ENCODE measurements at places on chromosomes 5 and 9. TPM values are rescaled to one million over a fixed set of nuclear protein-coding genes. Genes with fewer than 3 reads are reported as not detected.

DNA sequence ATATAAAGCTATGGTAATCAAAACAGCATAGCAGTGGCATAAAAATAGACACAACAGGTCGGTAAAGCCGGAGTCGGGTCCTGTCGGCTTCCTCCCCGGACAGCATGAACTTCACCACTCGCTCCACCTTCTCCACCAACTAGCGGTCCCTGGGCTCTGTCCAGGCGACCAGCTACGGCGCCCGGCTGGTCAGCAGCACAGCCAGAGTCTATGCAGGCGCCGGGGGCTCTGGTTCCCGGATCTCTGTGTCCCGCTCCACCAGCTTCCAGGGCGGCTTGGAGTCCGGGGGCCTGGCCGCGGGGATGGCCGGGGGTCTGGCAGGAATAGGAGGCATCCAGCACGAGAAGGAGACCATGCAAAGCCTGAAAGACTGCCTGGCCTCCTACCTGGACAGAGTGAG, 124.0 kb downstream of the CSNK1G3 start:
- H3K36me3 ChIP-seq: no peaks in the 10 kb centered on the region
- no peak overlapping the region for H3K4me3 ChIP-seq
- no peak for DNase-seq
- H3K4me1 ChIP-seq: no peaks in the 10 kb centered on the region
- peaks cover 2% of the 10 kb centered on the region for H3K27me3 ChIP-seq
- no peak overlapping the region for H3K27ac ChIP-seq

CFAP90 gene
- not detected for total RNA-seq

DND1 gene
- 1.1 TPM for total RNA-seq

GRCh38 chr5:131945551-131946168, at the start of gene MEIKIN:
TSS of gene MEIKIN (minus strand) at chr5:131945663. CDS start at chr5:131945505, 158 bp downstream.
- no peak for DNase-seq
- H3K4me1 ChIP-seq: no peaks in the 10 kb centered on the region

DNA sequence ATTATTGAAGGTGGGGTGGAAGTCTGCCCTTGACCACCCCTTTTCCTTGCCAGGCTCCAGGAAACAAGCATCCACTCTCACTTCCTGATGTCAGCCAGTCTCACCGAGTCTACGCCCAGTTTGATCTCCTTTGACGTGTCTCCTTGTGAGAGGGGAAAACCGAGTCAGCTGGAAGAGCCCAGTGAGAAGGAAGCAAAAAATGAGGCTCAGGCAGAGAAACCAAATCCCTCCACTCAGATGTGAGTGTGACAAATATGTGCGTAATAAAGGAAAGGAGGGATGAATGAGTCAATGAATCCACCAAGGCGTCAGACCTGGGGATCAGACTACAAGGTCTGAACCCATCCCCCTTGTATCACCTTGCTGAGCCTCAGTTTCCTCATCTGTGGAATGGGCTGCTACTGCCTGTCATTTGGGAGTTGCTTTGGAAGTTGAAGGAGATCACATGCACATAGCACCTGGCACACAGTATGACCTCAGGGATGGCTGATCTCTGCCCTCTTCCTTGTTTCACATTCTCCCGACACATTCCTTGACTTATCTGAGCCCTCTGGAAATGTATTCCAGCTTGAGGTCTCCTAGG, 61.3 kb upstream of the XPA start:
- no peaks in the 10 kb centered on the region for H3K4me1 ChIP-seq
- no peaks in the 10 kb centered on the region for H3K36me3 ChIP-seq
- peaks cover 4% of the 10 kb centered on the region for H3K27me3 ChIP-seq
- H3K4me3 ChIP-seq: no peak overlapping the region
- DNase-seq: no peak

GRCh38 chr9:109945573-109945972, 165.6 kb downstream of the PALM2AKAP2 start:
- no peak overlapping the region for H3K4me3 ChIP-seq
- no peaks in the 10 kb centered on the region for H3K27me3 ChIP-seq
- no peaks in the 10 kb centered on the region for H3K36me3 ChIP-seq
- H3K4me1 ChIP-seq: no peaks in the 10 kb centered on the region

Data from natural killer cell (primary cell).